Mesothelial cell of epicardium (in vitro differentiated cells): ENCODE measurements at places on chromosomes 6 and 20. TPM values are rescaled to one million over a fixed set of nuclear protein-coding genes. Genes with fewer than 3 reads are reported as not detected.

Gene ID4
- total RNA-seq, result 114 to 123 TPM (median 115 TPM) in 3 replicates

Gene DAAM2
- total RNA-seq, result 13.3 to 15.2 TPM (median 13.7 TPM) in 3 replicates

Gene TPBG
- total RNA-seq, result 35.2 to 38.2 TPM (median 37.5 TPM) in 3 replicates

Gene ATG5
- 29.9 to 33.0 TPM (median 32.6 TPM) in 3 replicates for total RNA-seq

Gene SPDEF
- 0.34 to 0.50 TPM (median 0.40 TPM) in 3 replicates for total RNA-seq

Gene CFB
- 1.4 to 2.4 TPM (median 1.8 TPM) in 3 replicates for total RNA-seq

Gene UNC5CL
- 2.0 to 2.2 TPM (median 2.1 TPM) in 3 replicates for total RNA-seq

Gene STMN3
- 29.9 to 34.1 TPM (median 32.1 TPM) in 3 replicates for total RNA-seq

Gene ERVFRD-1
- total RNA-seq, result 0.20 to 0.25 TPM (median 0.23 TPM) in 3 replicates

Gene C6orf58
- total RNA-seq, result 0.18 to 0.51 TPM (median 0.38 TPM) in 3 replicates

Gene SNAP25
- 4.8 to 5.2 TPM (median 5.0 TPM) in 3 replicates for total RNA-seq

Gene ASIP
- not detected in 3 replicates for total RNA-seq

Gene PROCR
- total RNA-seq, result 4.0 to 4.7 TPM (median 4.4 TPM) in 3 replicates

Gene NFKBIE
- total RNA-seq, result 8.9 to 9.7 TPM (median 9.2 TPM) in 3 replicates

Gene ZNF292
- total RNA-seq, result 106 to 112 TPM (median 108 TPM) in 3 replicates

Gene HSPA12B
- 11.5 to 13.0 TPM (median 12.0 TPM) in 3 replicates for total RNA-seq

Gene OR2J3
- total RNA-seq, result 0.07 to 0.16 TPM in 2 of 3 replicates, not detected in the other
